Naive thymus-derived CD4-positive, alpha-beta T cell (primary cell): ENCODE measurements at places on chromosomes 7 and 10. TPM values are rescaled to one million over a fixed set of nuclear protein-coding genes. Genes with fewer than 3 reads are reported as not detected.

- DNase-seq = no peak
- no peak overlapping the region for H3K4me3 ChIP-seq
- no peaks in the 10 kb centered on the region for H3K4me1 ChIP-seq
- no peaks in the 10 kb centered on the region for H3K36me3 ChIP-seq
- no peak overlapping the region for H3K27ac ChIP-seq
- peaks cover 3% of the 10 kb centered on the region for H3K27me3 ChIP-seq
Observed at GRCh38 chr7:127532736-127533135, 52.7 kb downstream of the GCC1 start.

GRCh38 chr7:106243893-106244292 lies 40.9 kb downstream of the NAMPT start:
- H3K4me1 ChIP-seq = no peaks in the 10 kb centered on the region
- H3K36me3 ChIP-seq = no peaks in the 10 kb centered on the region
- H3K27me3 ChIP-seq = no peaks in the 10 kb centered on the region
- H3K27ac ChIP-seq = no peak overlapping the region

DNA sequence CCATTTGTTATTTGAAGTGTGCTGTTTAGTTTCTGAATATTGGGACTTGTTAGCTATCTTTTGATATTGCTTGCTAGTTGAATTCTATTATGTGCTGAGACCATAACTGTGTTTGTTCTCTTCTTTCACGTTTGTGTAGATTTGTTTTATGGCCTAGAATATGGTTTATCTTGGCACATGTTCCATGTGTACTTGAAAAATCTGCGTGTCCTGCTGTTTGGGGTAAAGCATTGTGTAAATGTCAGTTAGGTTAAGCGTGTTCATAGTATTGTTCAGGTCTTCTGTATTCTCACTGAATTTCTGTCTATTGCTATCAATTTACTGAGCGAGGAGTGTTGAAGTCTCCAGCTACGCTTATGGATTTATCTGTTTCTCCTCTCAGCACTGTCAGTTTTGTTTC lies 19.4 kb downstream of the MMP21 start:
- no peak overlapping the region for H3K4me3 ChIP-seq
- no peaks in the 10 kb centered on the region for H3K27me3 ChIP-seq
- DNase-seq = no peak
- H3K36me3 ChIP-seq = peaks cover 70% of the 10 kb centered on the region
- H3K4me1 ChIP-seq = no peaks in the 10 kb centered on the region

PODXL gene
- total RNA-seq = 0.32 TPM

- H3K36me3 ChIP-seq = no peaks in the 10 kb centered on the region
- H3K4me3 ChIP-seq = no peak overlapping the region
- DNase-seq = no peak
- H3K27me3 ChIP-seq = no peaks in the 10 kb centered on the region
- H3K27ac ChIP-seq = no peak overlapping the region
- no peaks in the 10 kb centered on the region for H3K4me1 ChIP-seq
Observed at GRCh38 chr10:120818301-120818700, 32.9 kb upstream of the WDR11 start.

GRCh38 chr10:118720685-118721538 lies 33.9 kb downstream of the CACUL1 start:
- H3K27ac ChIP-seq = no peak overlapping the region
- H3K4me3 ChIP-seq = no peak overlapping the region
- no peaks in the 10 kb centered on the region for H3K36me3 ChIP-seq
- H3K27me3 ChIP-seq = no peaks in the 10 kb centered on the region
